Metanephros (tissue), 2 donors: ENCODE measurements at places on chromosomes 5 and 9. TPM values are rescaled to one million over a fixed set of nuclear protein-coding genes. Genes with fewer than 3 reads are reported as not detected.

ORM2 gene
- total RNA-seq = not detected

CNTFR gene
- total RNA-seq = 19.5 TPM

ADAMTS12 gene
- 26.5 TPM for total RNA-seq

AIF1L gene
- 214 TPM for total RNA-seq

LCP2 gene
- total RNA-seq = 11.1 TPM

DENND4C gene
- total RNA-seq = 95.2 TPM

CDHR2 gene
- 10.1 TPM for total RNA-seq

MXD3 gene
- 32.5 TPM for total RNA-seq

FOXD4L5 gene
- 0.06 TPM for total RNA-seq

TLE1 gene
- total RNA-seq = 90.2 TPM

S1PR3 gene
- 77.5 TPM for total RNA-seq

FAM169A gene
- 24.1 TPM for total RNA-seq

GRM6 gene
- total RNA-seq = not detected

NPR3 gene
- 27.6 TPM for total RNA-seq

PKD2L2 gene
- total RNA-seq = 0.53 TPM

CSNK1A1 gene
- total RNA-seq = 281 TPM

TAF11L5 gene
- not detected for total RNA-seq

SPOCK1 gene
- total RNA-seq = 9.9 TPM

MVB12B gene
- 24.4 TPM for total RNA-seq
